ENCODE measurements at places on chromosomes 4 and X. TPM values are rescaled to one million over a fixed set of nuclear protein-coding genes. Genes with fewer than 3 reads are reported as not detected.

- peak; percentile 53 for DNase-seq
Observed at GRCh38 chr4:101103381-101104142, 243.8 kb downstream of the PPP3CA start.

DNA sequence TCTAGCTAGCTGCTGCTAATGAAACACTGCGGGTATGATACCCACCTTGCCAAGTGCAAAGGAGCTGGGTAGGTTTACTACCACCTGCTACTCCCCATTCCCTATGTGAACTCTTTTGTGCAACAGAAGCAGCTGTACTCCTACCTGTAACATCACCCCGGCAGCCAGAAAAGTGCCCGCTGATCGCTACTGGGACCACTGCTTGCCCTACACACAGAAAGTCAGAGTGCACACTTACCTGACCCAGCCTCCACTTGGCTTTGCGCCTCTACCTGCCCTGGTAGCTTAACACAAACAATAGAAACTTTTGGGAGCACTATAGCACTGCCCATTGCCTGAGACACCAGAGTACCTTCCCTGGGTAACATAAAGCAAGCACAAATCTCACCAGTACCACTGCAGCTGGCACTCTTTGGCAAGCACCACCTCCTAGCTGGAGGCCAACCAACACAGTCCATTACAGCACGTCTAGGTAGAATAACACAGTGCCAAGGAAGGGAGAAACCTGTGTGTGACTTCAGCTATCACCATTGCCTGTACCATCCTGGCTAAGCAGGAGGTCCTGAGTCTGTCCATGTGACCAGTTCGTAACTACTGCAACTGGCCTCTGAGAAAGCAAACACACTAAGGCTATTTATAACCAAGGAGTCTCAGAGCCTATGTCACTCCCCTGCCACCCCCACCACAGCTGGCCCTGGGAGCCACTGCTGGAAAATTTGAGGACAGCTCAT is 80.1 kb downstream of the CENPC start:
- DNase-seq, result no peak

- DNase-seq, result peak; percentile 0
Observed at GRCh38 chrX:259692-260355, 21.4 kb upstream of the PLCXD1 start.

- no peak for DNase-seq
Observed at GRCh38 chr4:89324671-89325070, 17.1 kb upstream of the GPRIN3 start.

- DNase-seq, result no peak
Observed at GRCh38 chr4:142030010-142030409, 393.6 kb downstream of the IL15 start.

DNA sequence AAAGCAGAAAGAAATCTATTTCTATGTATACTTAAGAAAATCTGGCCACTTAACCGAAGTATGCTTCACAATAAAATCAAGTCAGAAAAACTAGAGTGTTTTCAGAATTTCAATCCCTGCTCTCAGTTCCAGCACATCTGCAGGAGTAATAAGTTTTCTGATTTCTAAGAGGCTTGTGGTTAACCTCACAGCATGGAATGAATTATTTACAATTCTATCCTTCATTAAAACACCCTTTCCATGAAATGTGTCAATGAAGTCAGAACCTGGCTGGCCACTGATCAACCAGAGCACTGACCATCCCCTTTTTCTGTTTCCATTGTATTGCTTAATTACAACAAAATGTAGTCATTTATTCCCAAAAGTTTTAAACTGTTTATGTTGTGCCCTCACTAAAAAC is 781.4 kb upstream of the INTU start:
- no peak for DNase-seq

DNA sequence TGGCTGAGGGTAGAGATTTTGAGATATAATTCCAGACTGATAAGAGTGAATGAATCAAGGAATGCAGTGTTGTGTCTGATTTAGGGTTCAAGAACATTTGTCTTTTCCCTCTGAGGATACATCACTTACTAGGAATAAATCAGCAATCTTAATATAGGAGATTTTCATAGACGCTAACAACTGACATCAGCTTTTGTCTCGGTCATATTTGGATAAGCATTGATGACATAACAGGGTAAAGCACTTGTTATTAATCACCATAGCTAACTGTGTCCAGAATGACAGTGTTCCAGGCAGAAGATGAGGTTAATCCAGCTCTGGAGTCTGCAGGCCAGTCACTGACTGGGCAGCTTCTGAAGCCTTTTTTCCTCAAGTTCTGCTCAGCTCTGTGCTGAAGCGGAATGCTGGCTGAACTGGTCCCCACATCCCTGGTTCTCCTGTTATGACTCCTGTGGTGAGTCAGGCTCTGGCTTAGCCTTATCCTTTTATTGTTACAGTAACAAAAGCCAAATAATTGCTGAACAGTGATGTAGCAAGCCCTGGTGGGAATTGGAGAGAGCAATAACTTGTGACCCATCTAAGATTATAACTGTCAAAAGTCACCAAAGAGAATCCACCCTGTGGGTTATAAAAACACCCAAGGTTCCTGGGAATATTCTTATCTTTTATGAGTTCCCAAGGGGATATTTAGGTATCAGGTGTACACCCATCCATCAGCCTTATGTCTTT is 41.8 kb downstream of the FNIP2 start:
- DNase-seq, result peak; percentile 58

DNA sequence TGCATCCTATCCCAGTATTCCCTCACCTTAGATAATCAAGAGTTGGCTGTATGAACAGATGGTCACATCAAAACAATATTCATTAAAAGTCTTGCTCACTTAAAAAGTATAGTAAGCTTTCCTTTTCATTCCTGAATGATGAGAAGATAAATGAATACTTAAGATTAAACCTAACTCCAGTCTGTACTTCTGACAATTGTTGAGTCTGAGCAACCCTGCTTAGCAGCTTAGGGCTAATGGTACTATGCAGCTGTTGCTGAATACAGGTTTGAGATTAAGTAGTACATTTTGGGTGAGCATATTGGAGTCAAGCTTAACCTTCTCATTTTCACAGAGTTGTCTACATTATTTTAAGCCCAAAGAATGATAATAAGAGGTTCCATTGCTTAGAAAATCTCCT is 121.7 kb upstream of the ETNPPL start:
- DNase-seq, result no peak

DNA sequence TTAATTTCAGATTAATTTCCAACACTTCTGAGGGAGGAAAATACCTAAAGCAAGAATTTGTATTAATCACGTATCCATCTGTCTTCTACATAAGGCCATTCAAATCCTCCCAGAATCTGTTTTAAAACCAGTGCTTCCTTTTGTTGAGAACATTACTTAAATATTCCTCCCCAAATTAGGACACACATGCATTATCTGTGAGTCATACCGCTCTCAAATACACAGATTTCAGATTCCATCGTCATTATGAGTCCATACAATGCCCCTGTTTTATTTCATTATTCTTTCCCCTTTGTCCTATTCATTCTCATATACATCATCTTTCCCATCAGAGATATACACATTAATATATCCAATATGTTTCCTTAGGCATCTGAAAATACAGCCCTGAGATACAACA is 57.3 kb upstream of the PRSS12 start:
- DNase-seq, result no peak

The CABS1 gene
- not detected for total RNA-seq

The FRG2 gene
- not detected for total RNA-seq

The COX7B2 gene
- total RNA-seq, result not detected

The F9 gene
- total RNA-seq, result not detected
